ENCODE measurements at places on chromosomes 7 and 10. TPM values are rescaled to one million over a fixed set of nuclear protein-coding genes. Genes with fewer than 3 reads are reported as not detected.

GRCh38 chr10:120011359-120012130 lies 119.0 kb downstream of the SEC23IP start:
- no peak overlapping the region for H3K27ac ChIP-seq
- no peaks in the 10 kb centered on the region for H3K4me1 ChIP-seq
- peaks cover 10% of the 10 kb centered on the region for H3K27me3 ChIP-seq
- no peaks in the 10 kb centered on the region for H3K36me3 ChIP-seq
- H3K4me3 ChIP-seq, result no peak overlapping the region

- no peak overlapping the region for H3K27ac ChIP-seq
- no peak overlapping the region for H3K4me3 ChIP-seq
- no peaks in the 10 kb centered on the region for H3K27me3 ChIP-seq
- peaks cover 17% of the 10 kb centered on the region for H3K36me3 ChIP-seq
- peaks cover 16% of the 10 kb centered on the region for H3K4me1 ChIP-seq
These were observed 58.8 kb downstream of the SHH start for GRCh38 chr7:155753446-155753965.

DNA sequence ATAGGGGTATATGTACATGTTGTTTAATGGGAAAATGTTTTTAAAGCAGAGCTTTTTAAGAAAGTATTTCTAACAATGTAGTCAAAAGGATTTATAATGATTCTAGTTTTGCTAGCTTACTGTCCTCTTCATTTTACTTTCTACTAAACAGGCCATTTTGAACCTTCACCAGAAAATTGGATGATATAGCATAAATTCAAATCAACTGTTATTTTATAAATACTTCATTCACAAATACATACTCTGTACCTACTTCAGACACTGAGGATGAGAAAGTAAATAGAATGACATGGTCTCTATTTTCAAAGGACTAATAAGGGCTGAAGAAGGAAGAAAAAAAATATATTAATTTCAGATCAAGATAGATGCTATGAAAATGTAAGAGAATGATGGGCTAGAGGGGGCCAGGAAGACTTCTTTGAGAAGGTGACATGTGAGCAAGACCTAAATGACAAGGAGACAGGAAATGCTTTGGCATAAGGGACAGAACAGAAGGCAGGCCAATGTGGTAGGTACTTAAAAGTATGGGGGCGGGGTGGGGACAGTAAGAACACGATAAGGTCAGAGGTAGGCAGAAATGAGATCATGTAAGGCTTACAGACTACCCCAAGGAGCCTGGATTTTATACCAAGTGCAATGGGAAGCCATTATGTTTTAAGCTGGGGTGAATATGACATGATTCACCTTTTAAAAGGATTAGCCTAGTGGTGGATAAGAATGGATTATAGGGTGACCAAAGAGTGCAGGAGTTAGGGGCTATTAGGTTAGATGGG lies 5.2 kb downstream of the NAMPT start:
- H3K36me3 ChIP-seq, result peaks cover 98% of the 10 kb centered on the region
- peak overlapping the region; percentile 92 for H3K4me3 ChIP-seq
- peaks cover 30% of the 10 kb centered on the region for H3K4me1 ChIP-seq
- H3K27me3 ChIP-seq, result no peaks in the 10 kb centered on the region
- peak overlapping the region; percentile 93 for H3K27ac ChIP-seq

DNA sequence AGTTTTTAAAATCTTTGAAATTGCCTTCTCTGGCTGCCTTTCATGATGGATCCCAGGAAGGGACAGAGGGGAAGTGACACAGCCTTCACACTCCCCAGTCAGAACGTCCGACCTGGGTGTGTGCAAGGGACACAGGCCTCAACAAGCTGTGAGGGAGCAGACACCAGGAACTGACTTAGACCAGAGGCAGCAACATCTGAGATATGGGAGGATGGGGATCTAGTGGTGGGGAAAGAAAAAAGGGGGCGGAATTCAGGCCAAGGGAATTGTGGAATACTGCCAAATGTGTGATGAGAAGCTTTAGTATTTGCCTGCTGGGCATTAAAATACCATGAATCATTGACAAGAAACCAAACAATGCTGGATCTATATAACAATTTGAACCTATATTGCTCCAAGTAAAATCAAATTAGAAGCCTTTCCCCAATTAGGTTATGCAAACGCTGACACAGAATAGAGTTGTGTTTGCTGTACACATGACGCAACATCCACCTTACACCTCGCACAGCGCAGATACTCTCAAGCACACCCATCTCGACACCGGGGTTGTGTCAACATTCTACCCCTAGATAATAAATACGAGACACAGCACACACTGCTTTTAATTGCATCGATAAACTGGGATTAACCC lies 17.2 kb upstream of the MNX1 start:
- H3K36me3 ChIP-seq, result peaks cover 10% of the 10 kb centered on the region
- peaks cover 38% of the 10 kb centered on the region for H3K27me3 ChIP-seq

GRCh38 chr7:143499743-143500348 lies 22.2 kb downstream of the TAS2R41 start:
- H3K4me3 ChIP-seq, result no peak overlapping the region
- no peak for DNase-seq
- H3K4me1 ChIP-seq, result no peaks in the 10 kb centered on the region
- H3K27me3 ChIP-seq, result no peaks in the 10 kb centered on the region
- H3K27ac ChIP-seq, result no peak overlapping the region

Gene OR2F2
- not detected for total RNA-seq

- H3K36me3 ChIP-seq, result peaks cover 10% of the 10 kb centered on the region
- no peak for DNase-seq
- H3K27ac ChIP-seq, result no peak overlapping the region
- H3K4me3 ChIP-seq, result no peak overlapping the region
- no peaks in the 10 kb centered on the region for H3K4me1 ChIP-seq
- no peaks in the 10 kb centered on the region for H3K27me3 ChIP-seq
These were observed 130.3 kb downstream of the NRF1 start for GRCh38 chr7:129741743-129742213.

- no peaks in the 10 kb centered on the region for H3K27me3 ChIP-seq
- no peaks in the 10 kb centered on the region for H3K36me3 ChIP-seq
- H3K4me3 ChIP-seq, result no peak overlapping the region
- no peak for DNase-seq
These were observed 160.3 kb downstream of the CELF2 start for GRCh38 chr10:11177926-11178471.

Gene LRGUK
- total RNA-seq, result 0.52 TPM

Gene OR2A1
- total RNA-seq, result not detected

DNA sequence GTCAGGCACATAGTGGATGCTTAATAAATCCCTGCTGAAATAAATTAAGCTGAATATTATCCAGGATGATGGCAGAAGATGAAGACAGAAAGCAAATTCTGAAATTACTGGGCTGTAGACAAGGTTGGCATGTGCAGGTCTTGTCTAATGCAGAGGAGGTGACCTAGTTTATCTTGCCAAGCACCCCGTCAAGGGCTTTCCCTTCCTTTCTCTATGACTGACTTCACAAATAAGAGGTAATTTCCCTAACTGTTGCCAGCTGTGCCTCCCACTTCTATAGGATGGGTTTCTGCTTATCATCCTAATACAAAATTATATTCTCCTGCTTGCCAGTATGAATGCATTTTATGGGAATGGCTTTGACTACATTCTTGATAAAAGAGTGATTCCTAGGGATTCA lies 38.0 kb downstream of the LHFPL3 start:
- no peak overlapping the region for H3K27ac ChIP-seq
- no peak for DNase-seq
- no peaks in the 10 kb centered on the region for H3K4me1 ChIP-seq
- no peaks in the 10 kb centered on the region for H3K36me3 ChIP-seq

DNA sequence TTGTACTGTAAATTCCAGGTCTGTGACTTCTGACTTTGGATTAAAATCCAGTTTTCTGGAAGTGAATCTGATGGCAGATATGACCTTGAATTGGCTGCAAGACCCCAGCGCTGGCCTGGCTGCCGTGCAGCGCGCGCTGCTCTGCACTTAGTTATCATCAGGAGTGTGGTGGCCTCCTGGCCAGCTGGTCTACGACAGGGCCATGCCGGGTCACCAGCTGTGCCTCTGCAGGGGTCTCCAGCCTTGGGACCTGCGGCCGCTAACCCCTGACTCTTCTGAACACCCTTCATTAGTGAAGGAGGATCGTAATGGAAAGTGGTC lies 190.7 kb upstream of the SH2B2 start:
- no peak overlapping the region for H3K4me3 ChIP-seq
- H3K36me3 ChIP-seq, result no peaks in the 10 kb centered on the region
- H3K27me3 ChIP-seq, result no peaks in the 10 kb centered on the region
- no peak for DNase-seq
- no peaks in the 10 kb centered on the region for H3K4me1 ChIP-seq

- H3K27me3 ChIP-seq, result no peaks in the 10 kb centered on the region
- H3K4me1 ChIP-seq, result peaks cover under 1% of the 10 kb centered on the region
- H3K27ac ChIP-seq, result no peak overlapping the region
- no peak for DNase-seq
These were observed 20.4 kb downstream of the SH2B2 start for GRCh38 chr7:102306916-102307677.

Gene ITPRID1
- total RNA-seq, result 0.95 TPM

DNA sequence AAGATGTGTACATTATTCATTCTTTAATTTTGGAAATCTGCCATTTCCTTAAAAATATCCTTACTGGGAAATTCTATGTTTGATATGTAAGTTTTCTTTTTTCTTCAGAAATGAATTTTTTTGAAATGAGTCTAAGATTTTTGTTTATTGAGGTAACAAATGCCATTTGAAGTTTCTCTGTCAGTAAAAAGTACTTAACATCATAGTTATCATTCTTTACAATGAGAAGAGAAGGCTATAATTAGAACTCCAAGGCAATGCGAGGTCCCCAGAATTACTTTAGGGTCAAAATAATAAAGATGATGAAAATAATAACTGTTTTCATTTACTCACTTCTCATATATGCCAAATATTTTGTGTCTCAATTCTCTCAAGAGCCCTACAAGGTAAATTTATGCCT lies 37.0 kb upstream of the RHOBTB1 start:
- peaks cover 7% of the 10 kb centered on the region for H3K36me3 ChIP-seq
- peaks cover 50% of the 10 kb centered on the region for H3K4me1 ChIP-seq
- H3K27ac ChIP-seq, result no peak overlapping the region
- no peak for DNase-seq
- no peak overlapping the region for H3K4me3 ChIP-seq
- H3K27me3 ChIP-seq, result no peaks in the 10 kb centered on the region

GRCh38 chr10:34200355-34200901 lies 614.7 kb downstream of the PARD3 start:
- H3K4me3 ChIP-seq, result no peak overlapping the region
- no peaks in the 10 kb centered on the region for H3K27me3 ChIP-seq
- DNase-seq, result no peak
- H3K36me3 ChIP-seq, result no peaks in the 10 kb centered on the region
- H3K27ac ChIP-seq, result no peak overlapping the region
- H3K4me1 ChIP-seq, result no peaks in the 10 kb centered on the region

GRCh38 chr10:27599546-27599945 lies 95.4 kb downstream of the RAB18 start:
- H3K4me1 ChIP-seq, result no peaks in the 10 kb centered on the region
- H3K4me3 ChIP-seq, result no peak overlapping the region
- DNase-seq, result no peak
- no peak overlapping the region for H3K27ac ChIP-seq
- no peaks in the 10 kb centered on the region for H3K27me3 ChIP-seq

DNA sequence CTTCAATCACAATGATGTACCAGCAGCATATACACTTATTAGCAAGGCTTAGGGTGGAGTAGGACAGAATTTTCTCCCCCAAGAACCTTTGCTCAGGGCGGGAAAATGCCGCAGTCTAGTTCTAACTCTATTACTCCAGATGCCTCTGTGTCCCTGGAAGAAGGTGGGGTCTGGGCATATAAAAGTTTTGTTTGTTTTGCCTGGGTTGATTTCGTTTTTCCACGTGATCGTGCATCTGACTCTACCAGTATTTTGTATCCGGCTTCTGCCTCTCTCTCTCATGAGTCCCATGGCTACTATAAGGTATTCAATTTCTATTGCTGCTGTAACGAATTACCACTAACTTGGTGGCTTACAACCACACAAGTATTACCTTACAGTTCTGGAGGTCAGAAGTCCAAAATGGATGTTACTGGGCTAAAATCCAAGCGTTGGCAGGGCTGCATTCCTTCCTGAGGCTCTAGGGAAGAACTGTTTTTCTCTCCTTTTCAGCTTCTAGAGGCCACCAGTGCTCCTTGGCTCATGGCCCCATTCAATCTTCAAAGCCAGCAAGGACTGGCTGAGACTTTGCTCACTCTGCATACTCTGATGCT lies 181.2 kb upstream of the PRSS58 start:
- peaks cover 16% of the 10 kb centered on the region for H3K27me3 ChIP-seq
- H3K36me3 ChIP-seq, result no peaks in the 10 kb centered on the region
- H3K4me3 ChIP-seq, result no peak overlapping the region
- H3K4me1 ChIP-seq, result peaks cover 14% of the 10 kb centered on the region
- no peak overlapping the region for H3K27ac ChIP-seq
- DNase-seq, result no peak

DNA sequence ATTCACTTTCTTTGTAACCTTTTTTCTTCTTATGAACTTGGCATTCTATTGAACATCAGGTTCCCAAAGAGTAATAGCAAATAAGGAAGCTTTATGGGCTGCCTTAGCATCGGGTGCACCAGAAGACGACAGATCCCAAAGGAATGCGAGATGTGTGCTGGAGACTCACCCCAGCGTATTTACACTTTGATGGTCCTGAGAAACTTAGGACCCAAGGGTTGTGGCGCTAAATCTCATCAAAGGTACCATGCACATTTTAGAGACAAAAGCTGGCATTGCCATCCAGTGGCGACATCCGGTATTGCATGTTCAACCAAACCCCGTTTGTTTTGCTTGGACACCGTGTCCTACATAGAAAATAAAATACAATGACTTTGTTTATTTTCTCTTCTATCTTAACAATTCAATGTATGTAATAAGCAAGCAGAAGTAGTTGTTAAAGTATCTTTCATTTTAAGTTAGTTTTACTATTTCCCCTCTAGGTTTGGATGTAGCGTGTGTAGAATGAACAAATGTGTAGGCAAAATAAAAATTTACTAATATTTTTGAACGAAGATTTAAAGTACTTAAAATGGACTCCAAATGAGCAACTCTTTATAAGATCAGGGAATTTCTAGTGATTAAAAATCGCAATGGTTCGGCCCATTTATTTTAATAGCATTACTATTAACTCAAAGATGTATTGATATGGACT lies 1154.8 kb downstream of the GATA3 start:
- H3K36me3 ChIP-seq, result peaks cover 4% of the 10 kb centered on the region
- no peak overlapping the region for H3K27ac ChIP-seq

DNA sequence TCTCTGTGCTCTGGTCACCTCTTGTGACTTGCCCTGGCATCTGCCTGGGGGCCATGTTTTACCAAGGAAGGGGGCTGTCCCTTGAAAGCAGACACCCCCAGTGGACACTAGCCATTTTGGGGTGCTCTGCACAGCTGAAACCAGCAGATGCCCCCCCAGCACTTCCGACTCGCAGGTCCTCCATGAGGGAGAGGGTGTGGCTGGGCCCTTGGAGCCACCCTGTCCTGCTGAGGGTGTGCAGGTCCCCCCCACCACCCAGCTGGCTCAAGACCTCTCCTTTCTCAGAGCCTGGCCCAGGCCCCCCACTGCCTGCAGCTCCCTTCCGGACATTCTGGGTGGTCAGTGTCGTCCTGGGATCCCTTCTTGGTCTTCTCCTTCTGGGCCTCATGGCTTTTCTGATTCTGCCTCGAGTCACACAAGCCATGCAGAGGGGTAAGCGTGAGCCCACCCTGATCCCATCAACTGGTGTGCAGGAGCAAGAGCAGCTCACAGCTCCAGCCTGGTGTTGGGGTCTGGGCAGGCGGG lies 12.3 kb downstream of the SCART1 start:
- no peaks in the 10 kb centered on the region for H3K4me1 ChIP-seq
- no peak for DNase-seq
- H3K27ac ChIP-seq, result no peak overlapping the region
- no peak overlapping the region for H3K4me3 ChIP-seq
- peaks cover 5% of the 10 kb centered on the region for H3K36me3 ChIP-seq
- H3K27me3 ChIP-seq, result no peaks in the 10 kb centered on the region

Gene CPA5
- not detected for total RNA-seq

All from Calu3 (cell line).